ENCODE measurements at places on chromosomes 11 and 22.

DNA sequence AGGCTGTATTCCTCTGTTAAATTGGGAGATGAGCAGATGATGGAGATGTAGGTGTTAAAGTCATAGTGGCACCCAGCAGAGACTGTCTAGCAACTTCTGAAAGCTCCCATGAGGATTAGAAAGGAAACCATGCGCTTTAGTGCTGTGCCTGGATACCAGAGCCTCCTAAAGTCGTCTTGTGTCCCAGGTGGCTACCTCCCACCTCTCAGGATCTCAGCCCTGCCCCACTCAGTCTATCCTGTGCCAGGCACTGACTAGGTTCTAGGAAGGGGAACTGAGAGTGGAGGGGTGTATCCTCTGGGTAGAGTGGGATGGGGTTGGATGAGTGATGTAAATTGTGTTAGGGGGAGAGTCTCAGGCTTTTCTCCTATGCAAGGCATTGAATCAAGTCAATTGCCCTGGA lies 60.2 kb downstream of the KIAA1671 start:
- no peak for DNase-seq

DNA sequence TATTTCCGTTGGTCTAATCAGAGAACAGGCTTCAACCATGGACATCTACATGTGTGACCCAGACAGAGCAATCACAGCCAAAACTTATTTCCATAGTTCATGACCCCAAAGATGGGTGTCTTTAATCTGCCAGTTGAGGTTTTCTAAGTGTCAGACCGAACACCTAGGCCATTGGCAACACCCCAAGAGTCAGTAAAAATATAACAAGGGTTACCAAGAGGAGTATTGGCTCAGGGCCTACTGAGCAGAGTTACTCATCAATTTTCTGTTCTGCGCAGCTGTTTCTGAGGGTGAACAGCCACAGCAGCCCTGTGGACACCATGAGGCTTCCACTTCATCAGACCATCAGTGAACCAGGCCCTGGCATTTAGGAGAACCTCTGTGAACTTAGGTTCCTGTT lies 18.8 kb downstream of the GUCD1 start:
- DNase-seq: no peak

- DNase-seq: no peak
These were observed 121.5 kb downstream of the CHST1 start for GRCh38 chr11:45543808-45544422.

DNA sequence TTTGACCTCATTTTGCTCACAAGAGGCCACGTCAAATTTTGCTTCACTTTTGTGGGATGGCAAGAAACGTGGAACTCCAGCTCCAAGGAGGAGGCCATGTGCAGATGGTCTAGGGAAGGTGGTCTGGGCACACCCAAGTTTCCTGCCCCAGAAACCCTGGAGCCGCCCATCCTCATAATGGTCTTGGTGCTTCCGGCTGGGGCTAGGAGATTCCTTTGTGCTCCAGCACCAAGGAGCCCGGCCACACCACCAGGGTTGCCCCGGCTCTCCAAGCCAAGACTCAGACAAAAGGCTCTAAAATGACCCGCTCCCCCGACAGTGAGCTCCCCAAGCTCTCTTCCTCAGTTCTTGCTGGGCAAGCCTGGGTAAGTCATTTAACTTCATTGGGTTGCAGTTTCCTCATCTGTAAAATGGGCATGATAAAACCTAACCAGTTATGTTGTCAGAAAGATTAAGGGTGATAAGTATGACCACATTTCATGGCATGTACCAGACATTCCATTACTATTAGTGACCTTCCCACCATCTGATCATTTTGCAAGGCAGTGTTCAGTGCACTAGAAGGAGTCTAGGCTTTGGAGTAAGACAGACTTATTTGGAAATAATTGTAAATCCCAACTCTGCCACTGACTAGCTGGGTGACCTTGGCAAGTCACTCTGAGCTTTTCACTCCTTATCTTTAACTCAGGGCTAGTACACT lies 23.3 kb downstream of the DKK3 start:
- no peak for DNase-seq

GRCh38 chr11:119347940-119348605 lies 1.6 kb upstream of the MFRP start:
- no peak for DNase-seq

DNA sequence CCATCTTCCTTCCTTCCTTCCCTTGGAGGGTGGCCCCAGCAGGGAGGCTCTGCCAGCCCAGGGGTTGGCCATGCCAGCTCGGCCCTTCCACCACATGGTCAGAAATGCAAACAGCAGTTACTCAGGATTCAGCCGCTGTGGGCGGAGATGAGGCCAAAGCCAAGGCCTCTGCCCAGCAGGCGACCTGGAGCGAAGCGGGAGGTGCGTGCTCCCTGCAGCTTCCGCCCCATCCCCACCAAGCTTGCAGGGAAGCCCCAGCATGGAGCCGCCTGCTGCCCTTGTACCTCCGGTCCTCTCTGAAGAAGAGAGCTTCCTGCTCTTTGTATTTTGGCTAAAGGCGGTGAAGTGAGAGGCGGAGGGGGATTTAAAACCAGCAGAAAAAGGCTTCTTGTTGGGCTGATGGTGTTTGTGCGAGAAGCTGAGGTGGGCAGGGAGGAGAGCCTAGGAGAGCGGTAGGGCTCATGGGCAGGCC lies 50.4 kb downstream of the ANO1 start:
- no peak for DNase-seq

DNA sequence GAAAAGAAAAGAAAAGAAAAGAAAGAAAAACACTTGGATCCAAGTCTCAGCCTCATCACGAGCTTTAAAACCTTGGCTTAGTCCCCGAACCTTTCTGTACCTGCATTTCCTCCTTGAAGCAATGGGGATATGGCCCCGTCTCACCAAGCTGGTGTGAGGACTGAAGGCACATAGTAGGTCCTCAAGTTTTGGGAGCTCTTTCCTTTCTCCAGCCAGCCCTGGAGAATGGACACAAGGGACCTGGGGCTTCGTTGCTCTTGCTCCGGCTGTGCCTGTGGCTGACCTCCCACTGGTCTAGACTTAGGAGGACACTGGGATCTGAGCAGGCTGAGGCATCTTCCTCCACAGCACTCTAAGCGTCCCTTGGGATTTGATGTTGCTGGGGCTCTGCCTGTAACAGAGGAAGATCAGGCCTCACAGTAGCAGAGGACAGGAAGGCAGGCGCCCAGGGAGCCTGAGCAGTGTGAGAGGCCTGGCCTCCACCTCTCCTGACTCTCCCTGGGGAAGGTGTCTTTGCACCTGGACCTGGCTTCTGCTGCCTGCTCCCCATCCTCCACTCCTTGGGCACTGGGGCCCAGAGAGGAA lies 32.8 kb downstream of the KCNC1 start:
- no peak for DNase-seq

DNA sequence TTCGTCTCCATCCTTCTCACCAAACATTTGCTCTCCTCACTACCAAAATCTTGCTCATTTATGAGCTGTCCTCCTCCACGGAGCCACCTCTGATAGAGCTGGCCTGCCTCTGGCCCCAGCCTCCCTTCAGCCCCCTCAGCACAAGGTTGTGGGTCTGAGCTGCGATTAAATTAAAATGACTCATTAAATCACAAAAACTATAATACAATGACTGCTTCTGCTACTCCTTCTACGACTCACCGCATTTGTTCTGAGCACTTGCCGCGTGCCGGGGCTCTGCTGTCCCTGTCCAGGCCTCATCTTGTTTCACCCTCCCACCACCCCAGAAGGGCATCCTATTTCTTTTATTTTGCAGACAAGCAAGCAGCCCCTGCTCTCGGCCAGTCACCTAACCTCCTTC lies 49.2 kb upstream of the TIMP3 start:
- DNase-seq: no peak

DNA sequence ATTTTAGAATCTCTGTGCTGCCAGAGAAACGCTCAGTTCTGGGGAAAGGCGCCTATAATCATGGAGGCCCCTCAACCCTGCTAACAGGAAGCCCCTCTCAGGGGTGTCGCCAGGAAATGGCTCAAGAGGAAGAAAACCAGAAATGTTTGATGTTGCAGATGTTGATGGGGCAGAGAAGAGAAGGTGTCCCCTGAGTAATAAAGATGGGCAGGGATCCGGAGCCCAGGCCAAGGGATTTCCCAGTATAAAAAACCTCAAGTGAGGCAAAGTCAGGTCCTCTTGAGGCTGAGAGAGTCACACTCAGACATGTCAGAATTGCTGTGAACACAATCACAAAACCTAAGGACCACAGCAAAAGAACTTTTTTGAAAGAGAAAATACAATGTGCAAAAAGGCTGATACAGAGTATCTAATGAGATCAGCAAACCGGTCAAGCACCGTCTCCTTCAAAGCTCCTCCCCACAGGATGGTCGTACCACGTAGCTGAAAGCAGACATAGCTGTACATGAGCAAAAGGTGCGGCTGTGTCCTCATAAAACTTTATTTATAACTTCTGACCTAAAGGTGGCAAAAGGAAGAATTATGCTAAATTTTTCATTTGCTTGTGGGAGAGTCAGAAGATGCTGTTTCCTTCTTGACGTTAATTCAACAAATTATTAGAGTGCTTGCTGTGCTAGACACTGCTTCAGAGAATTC lies 12.2 kb downstream of the MOV10L1 start:
- no peak for DNase-seq

- no peak for DNase-seq
These were observed 865.0 kb downstream of the JRKL start for GRCh38 chr11:97254790-97255189.

All from T-helper 1 cell (primary cell).